Activated CD8-positive, alpha-beta T cell treated with anti-CD3 and anti-CD28 coated beads for 36 hours (primary cell): ENCODE measurements at places on chromosomes 4 and X. TPM values are rescaled to one million over a fixed set of nuclear protein-coding genes. Genes with fewer than 3 reads are reported as not detected.

Gene CXCL1
- total RNA-seq, result not detected

Gene ADGRL3
- not detected for total RNA-seq

Gene ANKRD50
- total RNA-seq, result 0.54 TPM

Gene NALF2
- total RNA-seq, result 0.18 TPM

Gene SLC6A14
- total RNA-seq, result not detected

Gene FAM9C
- total RNA-seq, result not detected

Gene STK26
- total RNA-seq, result 75.4 TPM

Gene DCAF8L2
- not detected for total RNA-seq

Gene SRPX2
- total RNA-seq, result not detected

Gene OPRPN
- total RNA-seq, result not detected

Gene FGFR3
- 0.07 TPM for total RNA-seq

Gene TRIM2
- total RNA-seq, result 1.4 TPM

Gene HTRA3
- total RNA-seq, result 0.11 TPM

Gene SPACA5
- total RNA-seq, result not detected

Gene BMP3
- not detected for total RNA-seq

Gene ODAPH
- not detected for total RNA-seq

Gene TEX13C
- total RNA-seq, result not detected

Gene HPGD
- 5.5 TPM for total RNA-seq

Gene SMIM14
- total RNA-seq, result 2.0 TPM

Gene PAGE4
- not detected for total RNA-seq

Gene ANKRD17
- total RNA-seq, result 53.1 TPM

Gene NIPAL1
- total RNA-seq, result 1.9 TPM

Gene OCRL
- 2.2 TPM for total RNA-seq

Gene SYNPO2
- 0.18 TPM for total RNA-seq

Gene NFXL1
- 14.0 TPM for total RNA-seq

Gene BGN
- total RNA-seq, result not detected
